ENCODE measurements at places on chromosomes 6 and 20.
A peak's percentile ranks its signal among the peaks of the same experiment; 100 is the strongest.

- no peak for DNase-seq
Measured at GRCh38 chr6:136959471-136959891, 37.4 kb downstream of the SLC35D3 start.

DNA sequence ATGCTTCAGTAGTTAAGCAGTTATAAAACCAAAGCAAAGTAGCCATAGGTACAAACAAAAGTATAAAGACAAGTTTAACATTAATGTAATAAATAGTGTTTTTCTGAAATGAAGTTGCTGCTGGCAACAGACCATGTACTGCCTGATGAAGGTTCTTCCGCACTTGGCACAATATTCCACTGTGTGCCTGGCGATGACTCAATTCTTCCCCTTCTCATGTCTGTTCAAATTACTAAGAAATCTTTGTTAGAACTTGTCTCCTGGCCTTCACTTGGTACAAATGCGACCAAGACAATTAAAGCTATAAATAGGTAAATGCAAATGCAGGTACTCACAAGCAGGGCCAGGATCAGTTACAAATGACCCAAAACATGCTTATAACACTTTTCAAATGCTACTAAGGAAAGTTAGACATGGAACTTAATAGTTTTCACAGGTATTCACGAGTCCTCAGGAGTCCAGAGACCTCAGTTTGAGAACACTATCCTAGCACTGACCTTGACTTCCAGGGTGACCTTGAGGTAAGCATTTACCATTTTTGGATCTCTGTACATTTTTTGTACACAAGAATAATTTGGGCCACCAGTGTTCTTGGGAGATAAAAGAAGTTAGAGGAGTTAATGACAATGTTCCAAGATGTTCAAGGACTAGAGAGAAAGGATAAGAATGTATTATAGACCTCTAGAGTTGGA lies 8.1 kb upstream of the DDR1 start:
- DNase-seq: no peak

DNA sequence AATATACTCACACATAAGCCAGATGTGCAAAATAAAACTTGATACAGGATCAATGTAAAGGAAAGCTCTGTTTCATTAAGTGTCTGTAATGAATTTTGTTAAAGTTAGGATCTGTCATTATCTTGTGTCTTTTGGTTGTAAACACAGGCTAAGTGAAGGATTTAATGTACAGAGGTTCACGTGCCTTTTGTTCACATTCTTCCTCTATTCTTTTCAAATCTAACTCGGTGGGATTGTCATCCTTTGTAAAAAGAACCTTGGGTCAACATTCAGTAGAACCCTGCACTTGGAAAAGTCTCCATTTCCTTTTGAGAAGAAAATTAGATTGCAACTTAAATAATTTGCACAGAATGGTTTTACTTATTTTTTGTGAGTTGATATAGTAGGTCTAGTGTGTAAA lies 7.7 kb upstream of the LIN28B start:
- no peak for DNase-seq

DNA sequence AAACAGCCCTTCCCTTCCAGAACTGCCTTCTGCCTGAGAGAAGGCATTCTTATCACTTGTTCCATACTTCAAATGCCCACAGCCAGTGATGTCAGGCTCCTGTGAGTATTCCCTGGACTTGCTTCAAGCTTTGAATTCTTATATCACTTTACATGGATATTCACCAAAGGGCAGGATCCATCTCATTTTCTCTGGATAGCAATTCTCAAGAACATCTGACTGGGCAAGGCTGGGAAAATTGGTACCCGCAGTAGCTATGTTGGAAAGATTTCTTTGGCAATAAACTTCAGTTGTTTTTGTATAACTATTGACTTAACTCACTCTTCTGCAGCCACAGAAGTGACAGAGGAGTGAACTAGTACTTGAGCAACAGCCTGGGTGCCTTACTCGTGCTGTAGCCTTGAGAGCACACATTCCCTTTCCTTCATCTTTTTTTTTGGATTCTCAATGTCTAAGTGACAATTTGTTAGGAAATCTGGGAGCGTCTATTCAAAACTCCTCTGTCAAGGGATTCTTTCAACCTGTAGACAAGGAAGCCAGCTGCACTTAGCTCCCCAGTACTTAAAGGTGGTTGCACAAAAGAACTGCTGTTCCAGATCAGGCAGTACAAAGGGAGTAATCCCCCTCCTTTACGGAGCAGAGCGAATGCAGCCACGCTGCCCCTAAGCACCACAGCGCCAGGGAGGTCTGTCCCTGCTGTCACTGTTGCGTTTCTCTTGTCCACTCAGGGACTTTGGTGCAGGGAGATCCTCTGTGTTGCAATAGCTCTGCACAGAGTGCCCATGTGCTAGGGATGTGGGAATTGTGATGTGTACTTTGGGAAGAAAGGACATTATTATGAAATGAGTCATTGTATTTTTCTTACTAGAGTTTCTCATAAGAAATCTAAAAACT lies 69.6 kb downstream of the JAG1 start:
- DNase-seq: no peak

- DNase-seq: peak; percentile 47
Measured at GRCh38 chr20:1434571-1435336, 31.9 kb downstream of the NSFL1C start.

GRCh38 chr6:27238010-27238983 lies 9.2 kb upstream of the PRSS16 start:
- DNase-seq: no peak

- DNase-seq: peak; percentile 73
Measured at GRCh38 chr6:131909408-131910218, 41.6 kb downstream of the CCN2 start.

GRCh38 chr6:69917834-69918233 lies 51.5 kb downstream of the COL19A1 start:
- DNase-seq: no peak

GRCh38 chr6:98944598-98945081 lies 3.1 kb downstream of the FBXL4 start:
- no peak for DNase-seq

DNA sequence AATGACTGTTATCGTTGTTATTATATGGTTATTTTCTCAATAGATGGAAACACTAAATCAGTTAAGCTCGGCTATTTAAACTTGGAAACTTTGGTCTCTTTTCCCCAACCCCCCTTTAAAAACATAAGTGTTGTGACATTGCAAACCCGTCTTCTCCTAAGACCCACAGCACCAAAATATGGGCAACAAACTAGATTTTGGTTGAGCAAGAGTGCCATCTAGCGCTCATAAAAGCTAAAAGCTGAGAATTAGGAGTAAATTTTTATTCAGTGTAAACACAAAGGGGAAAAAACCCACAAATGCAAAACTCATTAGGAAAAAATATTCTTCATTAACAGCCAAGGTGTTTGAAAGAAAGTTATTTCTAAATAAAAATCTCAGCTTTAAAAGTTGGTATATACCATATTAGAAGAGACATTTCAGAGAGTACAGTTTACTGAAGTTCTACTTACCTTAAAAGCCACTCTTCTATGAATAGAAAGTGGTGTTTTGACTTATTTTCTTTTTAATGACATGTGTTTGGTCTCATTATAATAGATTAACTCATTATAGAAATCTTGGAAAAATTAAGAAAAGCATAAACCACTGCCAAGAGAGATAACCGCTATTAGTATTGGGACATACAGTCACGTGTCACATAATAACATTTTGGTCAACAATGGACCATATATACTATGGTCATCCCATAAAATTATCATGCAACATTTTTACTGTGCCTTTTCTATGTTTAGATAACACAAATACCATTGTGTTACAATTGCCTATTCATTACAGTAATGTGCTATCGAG lies 21.1 kb downstream of the SESN1 start:
- no peak for DNase-seq

DNA sequence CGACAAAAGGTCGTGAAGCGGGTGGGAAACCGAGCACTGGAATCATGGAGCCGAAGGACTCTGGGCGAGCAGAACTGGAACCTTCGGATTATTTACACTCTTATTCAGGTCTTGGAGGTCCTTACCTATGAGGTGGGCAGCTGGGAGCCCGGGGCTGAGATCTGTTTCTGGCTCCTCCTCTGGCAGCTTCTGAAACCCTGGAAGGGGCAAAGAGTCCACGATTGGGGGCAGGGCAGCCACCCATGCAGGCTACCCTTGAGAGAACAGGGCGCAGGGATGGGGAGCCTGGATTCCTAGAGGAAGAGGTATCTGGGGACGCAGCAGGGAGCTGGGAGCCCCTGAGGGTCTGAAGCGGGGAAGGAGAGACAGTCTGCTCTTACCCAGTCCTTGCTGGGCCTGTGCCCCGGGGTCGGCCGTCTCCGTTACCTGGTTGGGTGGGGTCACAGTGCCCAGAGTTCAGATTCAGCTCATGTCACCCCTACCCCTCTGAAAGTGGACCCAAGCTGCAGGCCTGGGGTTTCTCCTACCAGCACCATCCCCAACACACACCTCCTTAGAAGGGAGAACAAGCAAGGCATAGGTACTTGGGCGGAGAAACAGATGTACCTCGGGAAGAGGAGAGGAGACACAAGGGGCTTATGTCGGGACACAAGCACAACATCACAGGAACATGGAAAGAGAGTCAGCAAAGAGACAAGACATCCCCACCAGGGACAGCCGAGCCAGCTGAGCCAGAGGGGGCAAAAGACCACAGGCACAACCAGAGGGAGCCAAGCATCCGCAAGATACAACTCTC lies 592 bp downstream of the LTB start:
- DNase-seq: no peak

- no peak for DNase-seq
Measured at GRCh38 chr6:41818271-41819054, 31.0 kb downstream of the TOMM6 start.

GRCh38 chr6:71190809-71191208 lies 97.8 kb upstream of the OGFRL1 start:
- DNase-seq: no peak

- no peak for DNase-seq
Measured at GRCh38 chr6:164322533-164322932, 908.0 kb downstream of the QKI start.

DNA sequence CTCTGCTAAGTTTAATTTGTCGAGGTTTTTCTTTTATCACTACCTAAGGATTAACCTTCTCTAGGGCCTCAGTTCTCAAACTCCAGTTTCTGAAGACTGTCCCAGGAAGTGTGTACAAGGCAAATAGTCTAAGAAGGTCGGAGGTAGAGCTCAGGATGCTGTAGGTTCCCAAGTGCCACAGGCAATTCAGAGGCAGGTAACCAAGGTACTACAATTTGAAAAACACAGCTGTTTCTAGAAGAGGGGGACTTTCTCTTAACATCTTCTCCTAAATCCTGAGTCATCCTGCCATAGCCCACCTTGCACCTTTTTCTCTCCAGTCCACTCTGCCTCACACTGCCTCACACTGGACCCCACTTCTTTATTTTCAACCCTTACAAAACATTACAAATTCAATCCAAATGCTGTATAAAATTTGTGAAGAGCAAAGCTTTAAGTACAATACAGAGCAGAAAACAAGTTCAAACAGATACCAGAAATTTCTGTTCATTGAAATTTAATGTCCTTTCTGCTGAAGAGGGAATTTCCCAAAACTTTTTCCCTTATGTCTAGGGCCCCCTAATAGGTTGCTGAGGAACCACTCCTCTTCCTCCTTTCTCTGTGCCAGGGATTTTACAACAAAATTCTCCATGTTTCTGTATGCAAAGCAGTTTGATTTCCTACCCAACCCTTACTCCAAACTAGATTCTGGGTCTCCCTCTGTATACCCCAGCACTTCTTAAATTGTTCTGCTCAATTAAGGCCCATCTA lies 43.0 kb downstream of the FRK start:
- DNase-seq: no peak

DNA sequence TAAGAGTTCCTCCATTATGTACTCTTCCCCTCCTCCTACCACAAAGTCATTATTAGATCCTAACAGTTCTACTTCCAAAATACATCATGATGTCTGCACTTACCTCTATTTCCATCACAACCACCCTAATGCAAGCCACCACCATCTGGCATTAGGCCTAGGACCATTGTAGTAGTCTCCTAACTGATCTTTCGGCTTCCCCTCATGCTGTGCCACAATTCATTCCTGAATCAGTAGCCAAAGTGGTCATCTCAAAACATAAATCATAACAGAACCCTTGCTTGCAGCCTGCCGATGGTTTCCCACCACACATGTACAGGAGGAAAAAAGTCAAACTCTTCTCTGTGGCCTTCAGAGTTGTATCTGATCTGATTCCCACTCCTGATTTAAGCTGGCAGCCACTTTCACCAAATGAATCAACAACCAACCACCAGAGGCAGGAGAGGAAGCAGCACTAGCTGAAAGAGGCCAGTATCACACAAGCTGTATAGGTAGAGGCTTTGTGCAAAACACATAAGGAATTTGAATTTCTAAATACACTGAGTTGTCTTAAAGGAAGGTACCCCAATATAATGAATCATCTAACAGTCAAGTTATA lies 26.1 kb downstream of the FAM184A start:
- DNase-seq: peak; percentile 38

GRCh38 chr6:108699290-108700041 lies 138.7 kb downstream of the FOXO3 start:
- DNase-seq: no peak
